ENCODE measurements at places on chromosomes 12 and 14.

GRCh38 chr14:50835280-50835679 is 4.3 kb upstream of the NIN start:
- no peak for DNase-seq

DNA sequence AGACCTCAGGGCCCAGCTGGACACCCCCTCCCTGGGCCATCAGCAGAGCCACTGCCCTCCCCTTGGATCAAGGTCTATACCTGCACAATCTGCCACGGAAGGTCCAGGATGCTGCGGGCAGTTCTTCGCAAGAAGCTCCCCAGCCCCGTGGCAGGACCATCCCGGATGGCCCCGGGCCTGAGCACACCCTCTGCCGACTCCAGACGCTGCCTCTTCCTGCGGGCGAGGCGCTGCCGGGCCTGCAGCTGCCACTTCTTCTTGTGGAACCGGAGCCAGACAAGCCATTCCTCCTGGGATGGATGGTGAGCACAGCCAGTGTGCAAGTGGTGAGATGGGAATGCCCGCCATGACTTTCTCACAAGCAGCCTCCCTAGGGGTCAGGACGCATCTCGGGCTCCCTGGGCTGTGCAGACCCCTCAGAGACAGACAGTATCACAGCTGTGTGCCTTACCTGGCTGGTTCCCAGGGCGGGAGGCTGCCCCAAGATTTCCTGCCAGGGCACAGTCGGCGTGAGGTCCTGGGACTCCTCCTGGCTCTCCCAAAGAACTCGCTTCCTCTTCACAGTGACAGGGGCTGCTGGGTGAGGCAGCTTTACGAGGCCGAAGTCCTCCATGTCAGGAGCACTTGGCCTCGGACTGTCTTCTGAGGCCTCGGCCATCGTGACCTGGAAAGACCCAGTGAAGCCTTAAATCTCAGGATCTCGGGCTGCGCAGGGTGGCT is 30.8 kb downstream of the P2RX2 start:
- no peak for DNase-seq

DNA sequence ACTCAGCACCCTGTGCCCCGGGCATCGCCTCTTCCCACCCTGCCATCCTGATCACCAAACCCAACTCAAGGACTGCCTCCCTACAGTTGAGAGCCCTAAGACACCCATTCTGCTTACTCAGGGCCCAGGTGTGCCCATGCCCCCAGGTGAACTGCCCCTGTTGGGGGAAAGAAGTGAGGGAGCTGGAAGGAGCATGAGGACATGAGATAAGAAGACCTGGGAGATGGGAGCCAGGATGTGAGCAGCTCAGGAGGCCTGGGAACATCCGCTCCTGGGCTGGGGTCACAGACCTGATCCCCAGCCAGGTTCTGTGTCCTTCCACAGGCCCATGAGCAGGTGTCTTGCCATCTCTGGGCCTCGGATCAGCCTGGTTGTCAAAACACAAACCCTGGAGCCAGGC is 6.6 kb downstream of the RAPGEF3 start:
- DNase-seq, result no peak

DNA sequence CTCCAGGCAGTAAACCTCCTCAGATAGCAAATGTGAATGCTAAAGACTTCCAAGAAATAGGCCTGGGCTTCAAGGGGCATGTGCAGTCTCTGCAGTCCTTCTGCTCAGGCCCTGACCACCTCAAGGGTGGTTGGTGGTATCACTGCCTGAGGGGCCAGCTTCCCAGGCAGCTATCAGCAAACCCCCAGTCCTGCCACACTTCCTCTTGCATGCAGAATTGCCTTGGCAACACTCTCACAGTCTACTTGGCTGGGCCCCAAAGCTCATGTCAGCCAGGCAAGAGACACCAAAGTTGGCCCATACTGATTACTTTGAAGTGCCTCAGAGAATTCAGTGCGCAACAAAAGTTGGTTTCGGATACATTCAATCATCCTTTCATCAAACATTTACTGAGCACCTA is 3.5 kb upstream of the ASB8 start:
- no peak for DNase-seq

- DNase-seq, result no peak
Observed at GRCh38 chr14:105030836-105031396, 10.0 kb upstream of the CDCA4 start.

GRCh38 chr14:35985474-35986218 is 159.5 kb downstream of the BRMS1L start:
- DNase-seq, result no peak

DNA sequence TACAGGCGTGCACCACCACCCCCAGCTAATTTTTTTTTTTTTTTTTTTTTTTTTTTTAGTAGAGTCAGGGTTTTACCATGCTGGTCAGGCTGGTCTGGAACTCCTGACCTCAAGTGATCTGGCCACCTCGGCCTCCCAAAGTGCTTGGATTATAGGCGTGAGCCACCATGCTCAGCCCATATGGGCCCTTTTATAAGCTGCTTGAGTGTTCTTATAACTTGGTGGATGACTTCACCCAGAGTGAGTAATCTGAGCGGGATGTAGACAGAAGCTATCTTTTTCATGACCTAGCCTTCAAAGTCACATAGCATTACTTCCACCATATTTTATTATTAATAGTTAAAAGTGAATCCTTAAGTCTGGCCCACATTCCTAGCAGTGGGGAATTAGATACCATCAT is 16.4 kb downstream of the BBOF1 start:
- no peak for DNase-seq

DNA sequence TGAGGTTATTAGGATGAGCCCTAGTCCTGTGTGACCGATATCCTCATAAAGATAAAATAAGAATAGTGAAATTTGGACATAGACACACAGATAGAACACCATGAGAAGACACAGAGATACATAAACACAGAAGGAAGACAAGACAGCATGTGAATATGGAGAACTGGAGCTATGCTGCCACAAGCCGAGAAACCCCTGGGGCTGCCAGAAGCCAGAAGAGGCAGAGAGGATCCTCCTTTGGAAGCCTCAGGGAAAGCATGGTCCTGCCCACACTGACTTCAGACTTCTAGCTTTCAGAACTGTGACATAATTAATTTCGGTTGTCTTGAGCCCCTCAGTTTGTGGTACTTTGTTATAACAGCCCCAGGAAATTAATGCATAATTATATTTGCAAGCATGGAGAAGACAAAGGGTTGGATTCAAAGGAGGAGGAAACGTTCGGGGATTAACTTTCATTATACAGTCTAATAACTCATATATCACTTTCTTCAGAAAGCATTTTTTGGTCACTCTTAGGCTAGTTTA is 1501.8 kb upstream of the FLRT2 start:
- DNase-seq, result no peak

GRCh38 chr14:100786576-100787219 is 39.2 kb upstream of the MEG3 start:
- no peak for DNase-seq

- DNase-seq, result no peak
Observed at GRCh38 chr14:99983251-99984015, 81.8 kb upstream of the EVL start.

GRCh38 chr12:120902846-120903411 is 1.2 kb downstream of the SPPL3 start:
- no peak for DNase-seq

DNA sequence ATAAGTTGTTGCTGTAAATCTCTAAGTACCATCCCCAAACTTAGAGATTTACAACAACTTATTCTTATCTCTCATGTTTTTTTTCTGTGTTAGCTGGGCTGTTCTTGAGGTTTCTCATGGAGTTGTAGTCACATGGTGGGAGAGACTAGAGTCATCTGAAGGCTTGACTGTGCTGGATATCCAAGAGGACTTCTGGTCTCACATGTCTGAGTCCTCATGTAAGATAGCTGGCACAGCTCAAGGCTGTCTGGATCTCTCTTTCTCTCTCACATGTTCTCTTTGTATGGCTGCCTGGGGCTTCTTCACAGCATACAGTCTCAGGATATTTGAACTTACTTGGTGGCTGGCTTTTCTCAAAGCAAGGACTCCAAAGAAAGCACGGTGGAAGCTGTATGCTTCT is 63.8 kb downstream of the DACT1 start:
- DNase-seq, result no peak

DNA sequence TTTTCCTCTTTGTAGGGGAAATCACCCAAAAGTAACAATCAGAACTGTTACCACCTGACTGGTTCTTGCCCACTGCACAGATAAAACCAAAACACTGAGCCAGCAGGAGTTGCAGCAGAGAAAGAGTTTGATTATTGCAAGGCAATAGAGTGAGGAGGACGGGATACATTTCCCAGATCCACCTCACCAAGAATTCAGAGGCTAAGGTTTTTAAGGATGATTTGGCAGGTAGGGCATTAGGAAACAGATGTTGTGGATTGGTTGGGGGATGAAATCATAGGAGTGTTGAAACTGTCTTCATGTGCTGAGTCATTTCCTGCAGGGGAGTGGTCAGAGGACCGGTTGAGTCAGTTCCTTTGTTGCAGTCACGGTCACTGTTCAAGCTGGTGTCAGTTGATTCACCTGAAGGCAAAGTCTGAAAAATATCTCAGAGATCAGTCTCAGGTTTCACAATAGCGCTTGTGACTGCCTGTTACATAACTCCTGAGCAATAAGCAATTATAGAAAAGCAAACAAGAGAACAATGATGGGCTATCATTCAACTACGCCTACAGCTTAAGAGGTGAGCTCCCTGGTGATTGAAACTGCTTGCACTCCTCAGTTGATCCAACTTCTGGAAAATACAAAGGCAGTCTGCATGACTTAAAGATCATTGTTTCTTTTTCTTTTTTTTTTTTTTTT is 20.3 kb upstream of the AMN1 start:
- DNase-seq, result no peak

DNA sequence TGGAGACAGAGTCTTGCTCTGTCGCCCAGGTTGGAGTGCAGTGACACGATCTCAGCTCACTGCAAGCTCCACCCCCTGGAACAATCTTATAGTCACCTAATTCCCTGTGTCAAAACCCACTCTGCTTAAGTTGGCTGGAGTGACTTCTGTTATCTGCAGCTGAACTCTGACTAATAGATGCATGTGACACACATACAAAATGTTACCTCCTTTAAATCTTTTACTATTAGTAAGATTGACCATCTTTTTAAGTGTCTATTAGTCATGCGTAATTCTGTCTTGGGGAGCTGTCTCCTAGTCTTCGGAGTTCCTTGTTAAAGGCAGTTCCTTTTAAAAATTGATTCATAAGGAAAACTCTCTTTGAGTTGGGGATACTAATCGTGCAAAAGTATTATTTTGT is 7.4 kb downstream of the IFI27L1 start:
- no peak for DNase-seq

DNA sequence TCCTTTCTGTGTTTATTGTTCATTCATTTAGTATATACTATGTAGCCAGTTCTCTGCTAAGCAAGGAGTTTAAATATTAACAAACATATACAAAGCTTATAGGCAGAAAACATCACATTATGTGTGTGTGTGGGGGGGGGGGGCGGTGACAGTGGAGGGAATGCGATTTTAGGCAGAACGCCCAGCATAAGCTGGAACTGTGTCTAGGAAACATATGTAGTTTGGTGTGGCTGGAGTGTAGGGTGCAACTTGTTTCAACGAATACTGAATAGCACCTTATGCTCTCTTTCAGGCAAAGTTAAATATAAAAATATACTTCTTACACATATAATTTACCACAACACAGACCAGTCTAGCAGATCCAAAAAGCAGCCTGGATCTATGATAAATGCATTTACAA is 980.6 kb downstream of the SLC6A15 start:
- DNase-seq, result no peak

DNA sequence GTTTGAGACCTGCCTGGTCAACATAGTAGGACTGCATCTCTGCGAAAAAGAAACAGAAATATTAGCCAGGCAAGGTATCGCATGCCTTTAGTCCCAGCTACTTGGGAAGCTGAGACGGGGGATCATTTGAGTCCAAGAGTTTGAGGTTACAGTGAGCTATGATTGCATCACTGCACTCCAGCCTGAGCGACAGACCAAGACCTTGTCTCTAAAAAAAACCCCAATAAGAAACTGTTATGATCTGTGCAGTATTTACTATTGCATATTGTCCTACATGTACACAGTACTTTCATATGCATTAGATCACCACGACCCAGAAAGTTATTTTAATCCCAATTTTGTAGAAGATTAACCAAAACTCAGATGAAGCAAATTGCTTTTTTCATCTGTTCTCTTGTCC is 187.5 kb downstream of the PCNX1 start:
- no peak for DNase-seq

DNA sequence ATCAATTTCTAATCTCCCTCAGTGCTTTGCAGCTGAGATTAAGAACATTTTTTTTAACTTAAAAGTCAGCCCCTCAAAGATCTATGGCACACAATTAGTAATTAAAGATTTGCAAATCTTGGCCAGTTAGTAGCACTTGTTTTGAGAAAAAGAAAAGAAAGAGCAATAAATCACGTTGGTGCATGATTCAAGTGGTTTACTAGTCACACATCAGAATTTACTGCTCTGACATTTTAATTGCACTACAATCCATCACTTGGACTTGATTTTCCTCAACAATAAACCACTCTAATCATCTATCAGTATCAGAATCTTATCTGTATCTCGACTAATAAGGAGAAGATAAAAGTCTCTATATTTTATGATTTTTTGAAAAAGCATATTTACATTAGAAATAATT is 154.3 kb downstream of the HELB start:
- no peak for DNase-seq

DNA sequence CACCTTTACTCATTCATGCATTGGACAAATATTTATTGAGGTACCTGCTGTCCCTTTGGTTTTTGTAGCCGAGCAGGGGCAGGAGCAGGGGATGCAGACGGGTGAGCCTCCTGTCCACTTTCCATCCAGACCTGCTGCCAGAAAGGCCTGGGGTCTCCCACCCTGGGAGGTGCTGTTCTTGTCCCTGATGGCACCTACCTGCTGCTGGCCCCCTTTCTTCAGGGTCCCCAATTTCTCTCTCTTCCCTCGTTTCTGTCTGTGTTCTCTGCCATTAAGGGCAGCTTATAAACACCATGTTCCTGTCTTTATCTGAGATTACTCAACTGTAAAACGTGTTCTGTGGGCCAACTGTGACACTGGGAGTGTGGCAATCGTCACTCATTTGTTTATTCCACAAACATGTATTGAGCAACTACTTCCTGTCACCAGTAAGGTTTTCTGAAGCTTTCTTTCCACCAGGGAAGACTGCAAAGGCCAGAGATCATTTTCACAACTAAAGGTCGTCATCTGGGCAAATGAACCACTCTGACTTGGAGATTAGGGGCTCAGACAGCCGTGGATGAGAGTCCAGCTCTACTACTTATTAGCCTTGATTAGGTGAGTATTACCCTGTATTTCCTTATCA is at the start of gene HAL:
TSS of gene HAL (minus strand) at position 311 of the 625 bp plus-strand sequence. CDS start 434 bp downstream, outside the sequence.
- no peak for DNase-seq

- no peak for DNase-seq
Observed at GRCh38 chr14:42806909-42807315, 1200.2 kb downstream of the LRFN5 start.

- DNase-seq, result no peak
Observed at GRCh38 chr12:6363010-6363329, 12.4 kb downstream of the SCNN1A start.

GRCh38 chr12:115433014-115433634 is 749.1 kb upstream of the TBX3 start:
- DNase-seq, result no peak

All from thymus (tissue), 14 donors.